ENCODE measurements at places on chromosomes 5 and 9.

DNA sequence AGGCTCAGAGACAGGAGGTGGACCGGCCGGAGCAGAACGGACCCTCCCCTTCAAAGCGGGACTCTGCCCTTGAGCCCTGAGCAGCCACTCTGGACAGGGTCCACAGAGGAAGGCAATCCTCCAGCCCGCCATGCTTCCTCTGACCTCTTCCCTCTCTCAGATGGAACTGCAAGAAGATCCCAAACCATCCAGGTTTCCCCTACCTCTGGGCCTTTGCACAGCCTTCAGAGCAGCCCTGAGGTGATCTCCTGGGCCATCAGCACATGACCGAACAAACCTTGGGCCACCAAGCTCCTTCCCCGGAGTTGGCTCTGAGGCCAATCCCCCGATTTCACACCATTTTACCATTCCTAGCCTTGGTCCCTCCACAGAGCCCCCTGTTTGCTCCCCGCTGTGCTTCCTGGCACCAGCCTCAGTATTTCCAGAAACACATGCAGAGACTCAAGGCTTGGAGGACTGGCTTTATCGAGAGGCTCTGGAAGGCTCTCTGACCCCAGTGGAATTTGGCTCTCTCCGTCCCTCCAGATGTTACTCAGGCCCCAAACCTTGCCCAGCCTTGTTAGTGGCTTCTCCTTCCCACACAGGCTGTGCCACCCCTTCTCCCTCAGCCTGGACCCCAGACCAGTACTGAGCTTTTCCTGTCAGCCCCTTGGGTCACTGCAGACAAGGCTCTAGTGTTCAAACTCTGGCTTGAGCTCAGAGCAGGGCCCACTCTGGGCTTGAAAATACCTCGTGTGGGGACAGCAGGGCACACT is 48.6 kb upstream of the KCNMB1 start:
- DNase-seq = no peak

DNA sequence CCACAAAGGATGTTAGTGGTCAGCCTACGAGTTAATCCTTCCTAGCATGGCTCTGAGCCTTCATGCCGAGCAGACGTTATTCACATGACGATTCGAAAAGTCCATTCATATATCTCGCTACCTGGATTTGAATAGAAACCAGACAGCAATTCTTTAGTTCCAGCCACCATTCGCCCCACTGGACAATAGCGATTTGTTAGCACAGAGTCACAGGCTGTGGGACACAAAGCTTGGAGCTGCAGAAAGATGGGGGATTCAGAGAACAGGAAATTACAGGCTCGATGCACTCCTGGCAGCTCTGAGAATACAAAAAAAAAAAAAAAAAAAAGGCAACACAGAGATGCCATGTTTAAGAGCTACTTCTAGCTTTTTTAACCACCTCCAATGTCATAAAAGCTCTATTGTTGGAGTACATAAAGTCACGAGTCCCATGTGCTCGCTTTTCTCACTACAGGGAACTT is 110.7 kb downstream of the NR6A1 start:
- DNase-seq = peak; percentile 91

GRCh38 chr9:85427772-85428171 is 314.0 kb downstream of the AGTPBP1 start:
- DNase-seq = no peak

DNA sequence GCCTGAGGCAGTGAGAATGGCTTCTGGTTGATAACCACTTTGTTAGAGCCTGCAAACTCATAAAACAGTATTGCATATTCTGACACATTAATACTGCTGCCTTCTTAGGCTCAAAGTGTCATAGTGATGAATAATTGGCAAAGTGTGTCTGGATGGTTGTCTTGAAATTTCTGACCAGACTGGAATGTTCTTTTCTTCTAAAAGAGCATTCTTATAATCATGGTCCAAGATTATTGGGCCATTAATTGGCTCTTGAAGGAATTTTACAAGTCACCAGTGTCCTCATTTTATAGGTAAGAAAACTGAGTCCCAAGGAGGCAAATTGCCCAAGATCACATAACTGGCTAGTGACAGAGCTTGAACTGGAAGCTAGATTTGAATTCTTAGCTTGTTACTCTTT is 111.7 kb downstream of the PCSK1 start:
- DNase-seq = no peak

GRCh38 chr5:167918813-167919483 is 372.5 kb upstream of the WWC1 start:
- no peak for DNase-seq

DNA sequence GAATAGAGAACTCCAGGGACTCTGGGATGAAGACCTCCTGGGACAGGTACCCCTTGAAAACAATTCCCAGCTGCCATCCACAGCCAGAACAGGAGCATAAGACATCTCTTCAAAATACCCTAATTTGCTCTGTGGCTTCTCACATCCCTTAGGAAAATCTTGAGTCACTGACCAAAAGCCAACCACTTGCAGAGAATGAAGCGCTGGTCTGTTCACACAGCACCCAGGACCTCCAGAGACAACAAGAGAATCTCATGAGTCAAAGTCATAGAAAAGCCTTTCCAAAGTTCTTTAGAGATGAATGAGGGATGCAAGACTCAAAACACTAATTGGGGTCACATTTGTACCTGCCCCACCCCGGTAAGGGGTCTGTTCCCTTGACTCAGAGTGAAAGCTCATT is 210.6 kb downstream of the SEMA5A start:
- DNase-seq = no peak

- no peak for DNase-seq
Observed at GRCh38 chr5:179251276-179251969, 93.8 kb downstream of the ADAMTS2 start.

- peak; percentile 64 for DNase-seq
Observed at GRCh38 chr5:36944607-36945225, 68.1 kb downstream of the NIPBL start.

- DNase-seq = no peak
Observed at GRCh38 chr5:178385496-178385890, 152.9 kb upstream of the PHYKPL start.

DNA sequence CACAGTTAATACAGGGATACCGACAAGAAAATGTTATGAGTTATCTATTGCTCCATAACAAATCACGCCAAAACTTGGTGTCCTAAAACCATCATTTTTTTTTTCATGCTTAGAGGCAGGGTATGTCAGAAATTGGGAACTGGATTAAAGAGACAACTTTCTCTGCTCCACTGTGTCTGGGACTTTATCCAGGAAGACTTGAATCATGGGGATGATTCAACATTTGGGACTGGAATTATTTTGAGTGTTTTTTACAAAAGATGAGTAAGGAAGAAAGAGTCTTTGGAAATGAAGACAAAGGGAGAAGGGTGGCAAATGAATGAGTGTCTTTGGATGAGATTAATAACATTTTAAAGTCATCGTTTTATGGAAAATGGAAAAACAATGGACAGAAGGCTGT is 1883.7 kb upstream of the C9orf72 start:
- DNase-seq = no peak

DNA sequence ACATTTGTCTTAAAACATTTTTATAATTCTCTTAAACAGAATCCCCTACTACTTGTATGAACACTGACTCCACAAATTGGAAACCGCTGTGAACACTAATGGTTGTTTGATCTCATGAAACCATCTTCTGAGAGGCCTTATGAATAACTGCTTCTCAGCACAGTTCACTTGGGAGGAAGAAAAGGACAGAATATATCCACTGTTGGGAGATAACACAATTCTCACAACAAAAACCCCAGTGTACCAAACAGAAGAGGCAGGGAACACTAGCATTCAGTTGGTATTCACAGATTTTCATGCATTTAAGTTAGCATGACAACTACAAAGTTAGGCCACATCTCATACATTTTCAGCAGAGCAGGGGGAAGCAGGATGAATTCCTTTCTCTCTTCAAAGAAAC is 89.0 kb upstream of the SELENOP start:
- DNase-seq = no peak

- no peak for DNase-seq
Observed at GRCh38 chr5:156695774-156696173, 154.3 kb upstream of the PPP1R2B start.

DNA sequence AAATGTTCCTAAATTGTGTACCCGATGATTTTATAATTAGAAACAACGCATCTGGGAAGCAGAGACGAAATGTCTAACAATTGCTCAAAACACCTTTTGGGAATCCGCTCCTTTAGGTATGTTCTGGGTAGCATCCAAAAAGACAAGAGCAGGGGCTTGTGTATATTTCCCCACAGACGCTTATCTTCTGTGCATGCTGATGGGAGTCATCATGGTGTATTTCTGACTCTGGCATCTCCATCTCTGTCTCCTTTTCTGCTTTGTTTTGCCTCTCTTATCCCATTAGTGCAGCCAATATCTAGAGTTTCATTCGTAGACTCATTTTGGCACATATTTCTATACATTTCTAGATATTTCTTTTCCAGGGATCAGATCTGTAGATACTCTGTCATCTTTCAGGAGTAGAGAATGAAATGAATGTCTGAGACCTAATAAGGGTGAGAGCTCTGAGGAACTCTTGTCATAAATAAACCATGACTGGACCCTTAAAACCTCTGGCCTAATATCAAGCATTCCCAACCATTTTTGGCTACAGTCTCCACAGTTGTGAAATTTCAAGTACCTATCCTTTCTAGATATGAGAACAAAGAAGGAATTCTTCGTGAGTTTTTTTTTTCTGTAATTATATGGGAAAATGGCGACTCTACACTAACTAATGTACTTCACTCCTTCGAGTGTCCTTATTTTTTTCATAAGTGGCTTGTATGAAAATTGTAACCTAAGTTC is 508.2 kb downstream of the ACTL7B start:
- DNase-seq = no peak

GRCh38 chr9:70257991-70258691 is 637 bp upstream of the SMC5 start:
- peak; percentile 68 for DNase-seq

DNA sequence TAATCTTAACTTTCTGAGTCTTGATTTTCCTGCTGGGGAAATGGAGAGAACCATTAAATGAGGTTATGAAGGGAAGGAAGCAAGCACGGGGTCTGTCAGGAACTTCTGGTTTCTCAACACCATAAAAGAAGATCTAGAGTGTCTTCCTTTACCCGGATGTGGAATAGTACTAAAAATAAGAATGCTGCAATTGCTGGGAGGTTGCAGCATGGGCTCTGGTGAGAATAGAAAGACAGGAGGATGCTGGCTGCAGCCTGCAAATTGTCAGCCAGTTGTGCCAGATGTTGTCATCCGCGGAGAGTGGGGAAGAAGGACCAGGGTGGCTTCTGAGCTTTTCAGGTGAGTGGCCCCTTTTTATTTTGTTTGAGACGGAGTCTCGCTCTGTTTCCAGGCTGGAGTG is 69.3 kb upstream of the STC2 start:
- DNase-seq = no peak

DNA sequence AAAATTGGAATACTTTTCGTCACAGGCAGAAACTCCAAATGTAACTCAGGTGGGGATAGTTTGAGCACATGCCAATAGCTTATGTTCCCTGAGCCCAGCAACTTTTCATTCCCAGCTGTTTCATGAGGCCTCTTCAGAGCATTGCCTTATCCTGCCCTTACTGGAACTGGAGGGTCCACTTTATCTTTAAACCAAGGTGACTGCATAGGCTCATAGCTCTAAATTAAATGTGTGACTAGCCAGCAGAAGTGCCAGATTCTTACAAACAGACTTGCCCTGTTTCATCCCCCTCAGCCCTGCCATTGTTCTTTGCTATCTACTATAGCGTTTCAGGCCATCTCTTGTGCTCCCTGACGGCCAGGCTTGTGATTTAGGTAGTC is 8.1 kb upstream of the LCP2 start:
- no peak for DNase-seq

- DNase-seq = no peak
Observed at GRCh38 chr5:82278711-82279370, 687 bp upstream of the RPS23 start.

DNA sequence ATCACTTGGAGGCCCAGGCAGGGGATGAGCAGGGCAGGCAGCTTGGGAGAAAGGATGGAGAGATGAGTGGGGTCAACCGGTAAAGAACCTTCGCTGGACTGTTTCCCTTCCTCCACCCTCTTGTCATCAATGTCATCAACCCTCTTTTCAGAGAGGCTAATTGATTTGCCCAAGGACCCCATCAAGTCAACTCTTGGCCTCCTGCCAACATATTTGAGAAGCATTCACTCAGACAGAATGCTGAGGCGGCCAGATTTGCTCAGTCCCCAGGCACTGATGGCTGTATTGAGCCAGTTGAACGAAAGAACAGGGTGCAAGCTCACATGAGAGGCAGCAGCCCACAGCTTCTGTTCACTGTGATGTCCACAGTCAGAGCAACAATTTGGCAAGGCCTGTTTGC is 193.5 kb downstream of the RFK start:
- DNase-seq = no peak

- no peak for DNase-seq
Observed at GRCh38 chr9:135716045-135716444, 14.1 kb downstream of the KCNT1 start.

DNA sequence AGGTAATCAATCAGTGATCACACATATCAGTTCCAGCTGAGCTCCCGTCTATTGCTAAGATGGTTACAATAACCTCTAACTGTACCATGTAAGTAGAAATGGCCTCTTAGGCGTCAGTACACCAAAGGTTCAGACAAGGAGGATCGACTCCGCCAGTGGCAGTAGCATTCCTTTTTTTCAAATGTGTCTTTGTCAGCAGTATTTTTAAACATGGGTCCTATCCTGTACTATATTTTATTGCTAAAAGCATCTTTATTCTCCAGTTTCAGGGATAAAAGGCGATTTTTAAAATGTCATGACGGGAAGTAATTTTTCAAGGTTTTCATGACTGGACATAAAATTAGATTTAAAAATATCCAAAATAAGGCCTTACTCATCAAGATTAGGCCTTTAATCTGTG is 64.8 kb upstream of the TBCA start:
- DNase-seq = no peak

DNA sequence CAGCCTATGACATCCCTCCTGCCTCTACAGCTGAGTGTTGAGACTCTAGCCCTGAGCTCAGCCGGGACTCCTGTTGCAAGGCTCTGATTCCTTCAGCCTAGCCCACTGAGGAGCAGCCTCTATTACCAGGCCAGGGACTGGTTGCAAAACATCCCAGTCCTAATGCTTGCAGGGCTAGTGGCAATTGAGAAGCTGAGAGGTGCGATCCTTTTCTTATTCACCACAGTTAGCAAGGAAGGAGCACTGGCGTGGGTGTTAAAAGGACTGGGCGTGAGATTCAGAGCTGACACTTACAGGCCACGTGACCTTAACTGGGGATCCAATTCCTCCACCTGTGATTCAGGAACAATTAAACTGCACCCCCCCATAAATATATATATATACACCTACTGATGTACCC is 58.8 kb downstream of the GARNL3 start:
- no peak for DNase-seq

DNA sequence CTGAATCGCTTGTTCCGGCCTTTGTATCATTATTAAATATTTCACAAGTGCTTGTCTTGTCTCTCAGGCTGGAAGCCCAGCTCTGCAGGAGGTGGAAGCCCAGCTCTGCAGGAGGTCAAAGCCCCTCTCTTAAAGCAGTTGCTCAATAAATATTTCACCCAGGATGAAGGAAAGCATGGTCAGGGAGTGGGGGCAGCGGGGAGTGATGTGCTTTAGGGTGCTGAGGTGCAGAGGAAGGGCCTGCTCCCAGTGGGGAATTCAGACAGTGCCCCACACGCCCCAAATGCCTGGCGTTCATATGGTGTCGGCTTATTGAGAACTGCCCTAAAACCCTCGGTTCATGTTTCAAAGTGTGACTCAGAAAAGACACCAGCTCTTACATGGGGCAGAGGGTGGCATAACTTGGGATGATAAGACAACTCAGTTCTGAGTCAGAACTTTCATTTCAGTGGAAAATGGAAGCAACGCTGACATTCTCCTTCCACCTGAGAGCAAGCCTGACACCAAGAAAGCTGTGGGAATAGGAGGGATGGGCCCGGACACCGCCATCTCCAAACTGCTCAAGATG is 114.3 kb upstream of the DAP start:
- DNase-seq = no peak

GRCh38 chr9:121298689-121299466 is 30.9 kb downstream of the GSN start:
- peak; percentile 14 for DNase-seq

All from NCI-H526 (cell line).